ENCODE measurements at places on chromosomes 2 and 18.

DNA sequence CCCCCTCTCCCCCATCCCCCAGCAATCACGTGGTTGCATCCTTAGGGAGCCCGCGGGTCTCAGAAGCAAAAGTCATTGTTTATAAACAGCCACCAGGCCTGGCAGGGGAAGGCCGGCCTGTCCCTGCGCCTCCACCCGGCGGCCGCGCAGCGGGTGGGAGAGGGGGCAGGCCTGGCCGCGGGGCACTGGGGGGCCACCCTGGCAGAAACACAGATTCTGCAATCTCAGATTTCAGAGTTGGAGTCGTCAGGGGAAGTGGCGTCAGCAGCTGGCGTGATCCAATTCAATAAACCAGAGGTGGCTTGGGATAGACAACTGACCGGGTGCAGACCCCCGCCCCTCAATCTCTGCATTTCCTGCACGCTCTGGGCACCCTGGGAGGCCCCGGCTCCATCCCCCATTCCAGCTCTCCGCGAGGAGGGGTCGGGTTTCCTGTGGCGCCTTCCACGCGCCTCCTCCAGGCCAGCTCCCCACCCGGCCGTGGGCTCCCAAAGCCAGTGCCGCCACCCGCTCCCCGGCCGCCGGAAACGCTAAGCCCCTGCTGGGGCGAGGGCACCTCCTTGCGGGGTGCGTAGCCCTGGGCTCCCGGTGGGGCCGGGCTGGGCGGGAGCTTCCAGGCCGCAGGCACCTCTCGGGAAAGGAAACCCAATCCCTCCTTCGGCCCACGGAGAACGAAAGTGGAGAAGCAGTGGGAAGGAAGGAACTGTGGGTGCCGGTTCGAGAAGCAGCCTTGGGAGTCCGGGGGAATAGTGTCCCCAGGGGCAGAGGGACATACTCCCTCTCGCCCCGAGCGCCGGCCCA is 1.1 kb downstream of the BIN1 start:
- no peak for DNase-seq

GRCh38 chr18:62977512-62977911 is 262.2 kb downstream of the PHLPP1 start:
- DNase-seq = no peak

- no peak for DNase-seq
These were observed 3.3 kb upstream of the WDR75 start for GRCh38 chr2:189437926-189438325.

DNA sequence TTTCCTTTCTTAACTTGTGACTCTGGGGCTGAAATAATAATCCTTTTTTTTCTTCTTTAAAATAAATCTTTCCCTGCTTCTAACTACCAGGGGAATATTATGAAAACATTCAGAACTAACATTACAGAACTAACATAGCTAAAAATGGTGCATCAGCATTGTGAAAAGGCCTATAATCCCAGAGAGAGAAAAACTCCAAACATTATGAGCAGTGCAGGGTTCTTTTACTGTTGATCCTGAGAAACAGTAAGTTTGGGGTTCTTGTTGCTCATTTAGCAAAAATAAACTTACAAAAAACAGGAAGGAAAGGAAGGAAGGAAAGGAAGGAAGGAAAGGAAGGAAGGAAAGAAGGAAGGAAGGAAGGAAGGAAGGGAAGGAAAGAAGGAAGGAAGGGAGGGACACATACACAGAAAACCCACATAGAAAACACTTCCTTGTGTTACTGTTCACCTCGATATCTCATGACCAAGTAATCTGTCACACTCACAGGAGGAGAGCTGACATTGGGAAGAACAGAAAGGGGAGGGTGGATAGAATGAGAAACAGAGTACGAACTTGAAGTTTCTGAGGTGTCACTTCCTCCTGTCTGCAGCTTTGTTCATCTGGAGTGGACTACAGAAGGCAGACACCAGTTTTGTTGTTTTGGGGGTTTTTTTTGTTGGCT is 18.4 kb upstream of the PIK3C3 start:
- no peak for DNase-seq

DNA sequence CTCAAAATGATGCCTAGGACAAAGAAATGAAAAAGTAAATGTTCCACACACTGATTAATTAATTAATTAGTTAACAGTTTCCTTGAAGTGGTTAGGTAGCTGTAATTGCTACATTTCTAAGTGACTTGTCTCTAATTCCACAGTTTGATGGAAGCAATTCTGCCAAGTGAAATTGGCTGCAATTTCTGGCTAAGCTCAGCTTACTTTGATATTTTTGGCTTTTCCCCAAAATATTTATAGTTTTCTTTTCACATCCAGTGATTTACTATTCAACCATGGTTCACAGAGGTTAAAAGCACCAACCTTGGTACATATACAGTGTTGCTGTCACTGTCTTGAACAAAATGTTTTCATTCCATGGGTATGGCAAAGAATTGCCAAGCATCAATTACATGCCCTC is 459.5 kb upstream of the CDH20 start:
- DNase-seq = no peak

GRCh38 chr18:40485318-40485717 is 1469.7 kb upstream of the PIK3C3 start:
- DNase-seq = no peak

- no peak for DNase-seq
These were observed 100.7 kb downstream of the C2orf74 start for GRCh38 chr2:61262699-61263098.

DNA sequence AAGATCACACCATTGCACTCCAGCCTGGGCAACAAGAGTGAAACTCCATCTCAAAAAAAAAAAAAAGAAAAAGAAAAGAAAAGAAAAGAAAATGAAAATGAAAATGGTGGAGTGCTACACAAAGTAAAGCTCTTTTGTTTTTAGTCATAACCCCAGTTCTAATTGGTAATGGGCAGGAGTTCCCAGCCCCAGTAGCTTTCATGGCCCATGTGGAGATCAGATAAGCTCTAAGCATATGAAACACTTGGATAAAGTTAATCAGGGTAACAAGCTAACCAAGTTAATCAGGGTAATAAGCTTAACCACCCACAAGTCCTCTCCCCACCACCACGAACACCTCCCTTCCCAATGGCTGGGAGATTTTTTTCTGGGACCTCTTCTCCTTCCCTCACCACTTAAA is 240.8 kb downstream of the BCL11A start:
- no peak for DNase-seq

DNA sequence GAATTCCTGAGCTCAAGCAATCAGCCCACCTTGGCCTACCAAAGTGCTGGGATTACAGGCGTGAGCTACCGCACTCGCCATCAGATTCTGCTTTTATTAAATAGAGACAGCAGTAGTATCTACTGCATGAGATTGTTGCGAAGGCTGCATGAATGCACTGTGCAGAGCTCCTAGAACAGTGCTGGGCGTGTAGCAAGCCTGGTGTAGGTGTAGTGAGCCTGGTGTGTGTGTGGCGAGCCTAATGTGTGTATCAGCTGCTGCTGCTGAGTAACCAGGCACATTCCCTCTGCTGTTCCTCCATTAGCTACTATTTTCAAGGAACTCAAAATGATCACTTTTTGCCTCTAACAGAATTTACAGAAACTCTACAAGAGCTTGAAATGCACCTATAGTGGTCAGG is 57.6 kb downstream of the PTPRM start:
- DNase-seq = no peak

GRCh38 chr2:218569661-218570500 is 1.2 kb downstream of the CNOT9 start:
- DNase-seq = no peak

GRCh38 chr2:23420840-23421476 is 36.0 kb downstream of the KLHL29 start:
- no peak for DNase-seq

- DNase-seq = no peak
These were observed 109.8 kb upstream of the FZD5 start for GRCh38 chr2:207879536-207879935.

DNA sequence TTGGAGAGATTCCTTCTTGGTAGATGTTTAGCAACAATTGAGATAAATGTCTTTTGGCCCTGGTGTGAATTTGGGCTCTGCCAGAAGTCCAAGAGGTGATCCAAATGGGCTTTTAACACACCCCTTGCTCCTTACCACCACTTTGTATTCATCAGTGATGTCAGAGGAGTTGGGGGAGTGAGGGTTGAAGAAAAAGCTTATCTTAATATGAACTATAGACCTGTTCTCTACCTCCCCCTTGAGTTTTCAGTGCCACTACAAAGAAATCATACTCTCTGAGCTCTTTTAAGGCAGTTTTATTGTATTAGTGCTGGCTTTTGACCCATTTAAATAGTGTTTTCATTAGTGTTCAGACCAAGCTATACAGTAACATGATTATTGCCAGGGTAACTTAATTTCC is 229.1 kb downstream of the PHLPP1 start:
- DNase-seq = no peak

DNA sequence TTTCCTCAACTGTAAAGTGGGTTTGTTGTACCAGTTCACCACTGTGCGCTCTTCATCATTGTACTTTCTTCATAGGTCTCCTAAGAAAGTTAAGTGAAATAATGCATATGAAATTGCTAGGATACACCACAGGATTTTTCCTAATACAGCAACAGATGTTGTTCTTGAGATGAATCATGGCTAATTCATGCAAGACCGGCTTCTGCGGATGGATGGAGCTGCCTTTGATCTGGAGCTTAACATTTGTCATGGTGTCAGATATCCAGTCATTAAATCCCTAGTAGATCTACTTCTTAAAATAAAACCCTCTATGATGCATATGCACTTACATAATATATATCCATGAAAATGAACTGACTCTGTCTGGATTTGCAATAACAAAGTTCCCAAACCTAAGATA is 114.1 kb downstream of the COL6A3 start:
- DNase-seq = no peak

- no peak for DNase-seq
These were observed 187.0 kb downstream of the AGPS start for GRCh38 chr2:177579486-177580036.

DNA sequence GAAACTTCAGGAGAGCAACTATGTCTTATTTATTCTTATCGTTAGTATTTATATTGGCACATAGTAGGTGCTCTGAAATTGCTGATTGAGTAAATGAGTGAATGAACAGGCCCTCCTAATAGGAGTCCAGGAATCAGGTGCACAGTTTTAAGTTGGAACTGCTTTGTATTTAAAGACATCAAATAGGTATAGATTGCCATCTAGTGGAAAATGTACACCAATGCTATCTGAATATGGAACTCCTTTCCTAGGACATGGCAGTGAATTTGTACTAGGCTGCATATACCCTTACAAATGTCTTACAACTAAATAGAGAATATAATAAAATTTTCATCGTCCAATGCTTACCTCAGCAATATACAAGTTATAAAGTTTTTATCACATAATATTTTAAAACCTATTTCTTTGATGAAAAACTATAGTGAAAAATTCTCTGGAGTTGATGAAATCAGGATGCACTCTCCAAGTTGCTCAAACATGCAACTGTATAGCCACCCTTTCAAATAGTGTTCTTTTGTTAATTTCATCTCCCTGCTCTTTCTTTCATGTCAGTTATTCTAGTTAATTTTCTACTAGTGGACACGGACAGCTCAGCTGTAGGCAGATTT is 318.9 kb upstream of the SYT4 start:
- no peak for DNase-seq

DNA sequence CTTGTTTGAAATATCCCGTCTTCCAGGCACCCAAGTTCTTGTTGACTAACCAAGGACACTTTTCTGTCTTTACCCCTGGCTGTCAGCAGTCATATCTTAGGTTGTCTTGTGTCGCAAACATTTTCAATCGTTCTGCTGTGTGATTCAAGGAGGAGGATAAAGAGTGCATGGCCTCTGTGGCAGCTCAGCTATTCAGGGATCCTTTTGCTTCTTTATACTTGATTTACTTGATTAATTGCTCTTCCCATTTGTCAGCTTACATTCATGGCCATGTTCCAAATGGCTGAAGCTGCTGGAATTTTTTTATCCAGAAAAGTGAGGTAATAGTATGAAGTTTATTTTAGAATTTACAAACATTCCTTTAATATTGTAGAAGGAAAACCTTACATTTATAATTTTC is 97.3 kb upstream of the FZD5 start:
- DNase-seq = no peak

GRCh38 chr18:3706279-3707097 is 256.5 kb downstream of the TGIF1 start:
- no peak for DNase-seq

- no peak for DNase-seq
These were observed 412 bp downstream of the OSBPL1A start for GRCh38 chr18:24397131-24397693.

- DNase-seq = no peak
These were observed 143.0 kb upstream of the SOX11 start for GRCh38 chr2:5548991-5549715.

- DNase-seq = no peak
These were observed 128.1 kb downstream of the BIRC6 start for GRCh38 chr2:32484937-32485336.

- no peak for DNase-seq
These were observed 77.5 kb downstream of the VAPA start for GRCh38 chr18:9991011-9992000.

GRCh38 chr2:104788742-104789455 is 65.0 kb upstream of the POU3F3 start:
- DNase-seq = no peak

GRCh38 chr2:156837635-156838370 is 401.6 kb downstream of the GPD2 start:
- no peak for DNase-seq

GRCh38 chr2:109607766-109608165 is 6.0 kb downstream of the SEPTIN10 start:
- no peak for DNase-seq

- no peak for DNase-seq
These were observed 6.3 kb downstream of the MYOM1 start for GRCh38 chr18:3213300-3214059.

DNA sequence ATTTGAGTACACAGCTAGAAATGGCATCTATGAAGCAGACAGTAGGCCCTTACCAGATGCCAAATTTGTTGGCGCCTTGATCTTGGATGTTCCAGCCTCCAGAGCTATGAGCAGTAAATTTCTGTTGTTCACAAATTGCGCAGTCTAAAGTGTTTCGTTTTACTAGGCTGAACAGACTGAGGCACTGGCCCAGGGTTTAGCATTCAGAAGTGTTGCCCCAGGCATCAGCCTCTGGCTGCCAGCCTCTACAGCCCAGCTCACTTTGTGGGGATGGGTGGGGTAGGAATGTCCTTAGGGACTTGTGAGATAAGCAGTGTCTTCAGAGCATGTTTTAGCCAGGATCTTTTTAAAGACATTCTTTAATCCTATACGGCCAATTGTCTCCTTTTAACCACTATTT is 51.5 kb upstream of the MGAT5 start:
- no peak for DNase-seq
